Fibroblast of lung (primary cell): ENCODE measurements at places on chromosomes 12 and 14. TPM values are rescaled to one million over a fixed set of nuclear protein-coding genes. Genes with fewer than 3 reads are reported as not detected.
A peak's percentile ranks its signal among the peaks of the same experiment; 100 is the strongest.

- DNase-seq: no peak
Measured at GRCh38 chr12:89858718-89859117, 150.1 kb upstream of the ATP2B1 start.

- DNase-seq: no peak
Measured at GRCh38 chr14:106044949-106045596, 518.7 kb downstream of the TMEM121 start.

DNA sequence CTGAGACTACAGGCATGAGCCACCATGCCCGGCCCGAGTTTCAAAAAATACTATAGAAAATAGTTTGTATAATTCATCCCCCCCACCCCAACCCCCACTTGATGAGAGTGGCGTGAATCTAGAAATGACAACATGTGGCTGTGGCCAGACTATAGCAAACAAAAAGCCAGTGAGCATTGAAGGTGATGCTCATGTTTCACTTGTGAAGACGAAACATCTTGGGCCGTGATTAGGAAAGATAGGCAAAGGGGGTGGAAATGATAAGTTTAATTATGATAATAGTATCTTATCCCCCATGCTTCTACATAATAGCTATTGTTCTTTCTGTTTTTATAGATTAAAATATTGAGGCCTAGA is 8.5 kb downstream of the BORCS5 start:
- no peak for DNase-seq

DNA sequence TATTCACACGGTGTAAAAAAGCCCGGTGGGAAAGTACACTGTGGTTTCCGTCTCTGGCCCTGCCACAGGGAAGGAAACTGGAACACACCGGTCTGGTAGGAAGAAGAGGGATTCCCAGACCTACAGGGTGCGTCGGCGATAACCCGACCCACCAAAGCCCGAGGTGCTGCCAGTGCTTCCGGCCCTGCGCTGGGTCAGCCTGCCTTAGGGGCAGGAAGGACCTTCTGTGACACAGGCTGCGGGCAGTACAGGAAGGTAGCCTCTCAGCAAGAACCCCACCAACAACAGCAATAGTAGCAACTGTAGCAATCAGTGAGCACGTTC is 169.5 kb upstream of the FKBP4 start:
- no peak for DNase-seq

GRCh38 chr12:106239951-106240335 is 7.9 kb downstream of the CKAP4 start:
- DNase-seq: no peak

DNA sequence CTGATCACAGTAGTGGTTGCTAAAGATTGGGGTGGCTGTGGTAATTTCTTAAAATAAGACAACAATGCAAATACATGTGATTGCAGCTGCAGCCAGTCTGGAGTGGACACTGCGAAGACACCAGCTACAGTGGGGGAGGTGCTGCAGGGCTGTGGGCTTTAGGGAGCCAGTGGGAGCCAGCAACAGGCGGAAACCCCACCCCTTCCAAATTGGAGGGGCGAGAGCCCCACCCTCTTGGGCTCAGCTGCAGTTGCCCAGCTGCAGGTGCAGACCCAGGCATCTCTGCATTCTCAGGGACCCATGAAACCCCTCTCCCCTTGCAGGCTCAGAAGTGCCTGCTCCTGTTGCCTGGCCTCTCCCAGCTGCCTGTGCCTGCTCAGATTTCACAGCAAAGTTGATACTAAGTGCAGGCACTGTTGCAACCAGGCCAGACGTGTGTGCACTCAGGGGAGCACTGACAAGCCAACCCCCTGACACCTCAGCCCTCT is 104.8 kb downstream of the MYF5 start:
- no peak for DNase-seq

- no peak for DNase-seq
Measured at GRCh38 chr14:42804141-42804540, 1197.5 kb downstream of the LRFN5 start.

- no peak for DNase-seq
Measured at GRCh38 chr14:63474844-63475243, 68.3 kb downstream of the PPP2R5E start.

DNA sequence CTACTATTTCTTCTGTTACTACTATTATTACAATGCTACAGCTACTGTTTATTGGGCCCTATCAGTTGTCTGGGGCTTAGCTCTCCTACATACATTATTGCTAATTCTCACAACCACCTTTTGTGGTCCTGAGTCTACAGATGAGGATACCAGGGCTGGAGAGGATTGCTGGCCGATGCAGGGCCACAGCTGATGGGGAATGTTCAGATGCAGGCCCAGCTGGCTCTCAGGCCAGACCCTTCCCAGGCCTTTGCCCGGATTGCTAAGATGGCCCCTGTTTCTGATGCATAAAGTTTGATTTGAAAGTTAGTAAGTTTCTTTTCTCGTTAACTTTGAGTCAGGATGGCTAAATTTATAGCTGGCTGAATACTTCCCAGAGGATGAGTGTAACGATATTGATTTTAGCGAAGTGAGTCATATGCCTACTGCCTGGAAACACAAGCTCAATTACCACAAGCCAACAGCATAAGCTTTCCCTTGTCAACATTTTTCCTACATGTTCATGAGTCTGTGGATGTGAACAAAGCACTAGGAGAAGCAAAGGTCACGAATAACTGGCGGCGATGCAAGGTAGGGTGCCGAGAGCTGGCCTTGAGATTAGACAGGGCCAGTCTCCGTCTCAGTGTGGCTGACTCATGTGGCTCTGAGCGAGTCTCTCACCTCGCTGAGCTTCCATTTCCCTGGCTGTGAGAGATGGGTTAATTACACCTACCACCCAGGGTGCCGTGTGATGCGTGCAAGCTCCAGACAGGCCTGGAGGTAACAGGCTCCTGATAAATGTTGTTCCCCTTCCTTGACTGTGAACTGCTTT is 111.0 kb downstream of the BEGAIN start:
- DNase-seq: peak; percentile 100

DNA sequence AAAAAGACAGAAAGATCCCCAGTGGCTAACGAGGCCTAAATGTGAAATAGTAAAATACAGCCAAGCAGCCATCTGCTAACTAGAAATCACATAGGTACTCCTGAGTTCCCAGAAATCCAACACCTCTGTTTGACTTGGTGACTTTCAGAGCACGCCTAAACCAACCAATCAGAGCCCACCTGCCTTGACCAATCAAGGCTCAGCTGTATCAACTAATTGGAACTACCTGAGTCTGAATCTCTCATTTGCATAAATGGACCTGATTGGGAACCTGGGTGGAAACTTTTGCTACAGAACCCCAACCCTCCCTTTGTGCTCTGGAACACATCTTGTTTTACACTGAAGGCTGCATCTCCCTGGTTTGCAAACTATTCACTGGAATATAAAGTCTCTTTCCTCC is 5.1 kb upstream of the TCL1B start:
- DNase-seq: no peak

DNA sequence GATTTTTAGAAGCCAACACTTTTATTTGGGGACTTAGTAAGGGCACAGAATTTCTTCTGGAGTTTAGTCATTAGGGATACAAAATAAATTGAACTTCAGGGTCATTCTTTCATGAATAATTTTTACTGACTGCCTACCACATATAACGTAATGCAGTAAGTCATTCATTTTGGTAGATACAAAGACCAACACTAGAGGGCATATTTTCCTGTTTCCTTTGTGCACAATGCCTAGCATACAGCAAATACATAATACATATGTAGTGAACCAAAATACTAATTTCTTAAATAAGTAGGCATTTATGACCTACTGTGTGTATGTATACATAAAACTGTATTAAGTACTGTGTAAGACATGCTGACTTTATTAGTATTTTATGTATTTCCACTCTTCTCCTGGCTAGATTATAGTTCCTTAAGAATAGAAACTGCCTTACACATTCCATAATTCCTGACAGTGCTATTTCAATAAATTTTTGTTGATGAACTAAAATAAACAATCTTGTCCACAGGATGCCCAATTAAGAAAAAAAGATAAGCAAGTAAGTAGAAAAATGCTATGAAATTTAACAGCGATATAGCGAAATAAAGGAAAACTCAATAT is 47.9 kb downstream of the PPP1R12A start:
- peak; percentile 57 for DNase-seq

DNA sequence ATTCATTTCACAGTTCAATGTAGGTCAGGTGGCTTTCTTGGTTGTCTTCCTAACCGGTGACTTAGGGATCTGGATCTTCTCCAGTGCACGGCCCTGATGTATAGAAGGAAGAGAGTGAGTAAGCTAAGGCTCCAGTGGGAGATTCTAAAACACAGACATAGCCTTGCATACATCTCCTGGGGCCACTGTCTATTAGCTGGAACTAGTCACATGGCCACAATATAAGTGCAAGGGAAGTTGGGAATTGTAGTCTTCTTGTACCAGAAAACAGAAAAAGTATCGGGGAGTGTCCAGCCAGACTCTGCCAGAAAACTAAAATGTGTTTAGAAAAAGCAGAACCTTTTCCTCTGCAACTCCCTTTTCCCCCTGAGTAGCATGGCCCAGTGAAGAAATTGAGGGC is 531.6 kb downstream of the VRK1 start:
- DNase-seq: no peak

GRCh38 chr14:55180434-55180833 is 11.0 kb downstream of the DLGAP5 start:
- peak; percentile 11 for DNase-seq

- DNase-seq: no peak
Measured at GRCh38 chr12:59010941-59011340, 90.6 kb upstream of the LRIG3 start.

GRCh38 chr12:5195244-5195643 is 151.6 kb downstream of the KCNA5 start:
- DNase-seq: no peak

DNA sequence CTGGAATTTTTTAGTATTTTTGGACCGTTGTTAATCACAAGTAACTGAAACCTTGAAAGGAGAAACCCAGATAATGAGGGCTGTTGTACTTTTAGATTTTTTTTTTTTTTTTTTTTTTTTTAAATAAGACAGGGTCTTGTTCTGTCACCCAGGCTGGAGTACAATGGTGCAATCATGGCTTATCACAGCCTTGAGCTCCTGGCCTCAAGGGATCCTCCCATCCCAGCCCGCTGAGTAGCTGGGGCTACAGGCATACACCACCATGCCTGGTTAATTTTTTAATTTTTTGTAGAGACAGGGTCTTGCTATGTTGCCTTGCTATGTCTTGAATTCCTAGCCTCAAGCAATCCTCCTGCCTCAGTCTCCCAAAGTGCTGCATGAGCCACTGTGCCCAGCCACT is 211.6 kb downstream of the SYNE2 start:
- no peak for DNase-seq

GRCh38 chr14:73428353-73428824 is 30.0 kb downstream of the NUMB start:
- no peak for DNase-seq

- DNase-seq: no peak
Measured at GRCh38 chr14:76067536-76067935, 82.0 kb downstream of the IFT43 start.

ASCL1 gene
- not detected in 2 replicates for total RNA-seq

KRT71 gene
- not detected in 2 replicates for total RNA-seq

EXOC3L4 gene
- total RNA-seq: 0.26 and 0.50 TPM in 2 replicates

CD163 gene
- 0.26 TPM in 1 of 2 replicates, not detected in the other for total RNA-seq

MOK gene
- total RNA-seq: 3.6 and 4.3 TPM in 2 replicates

OR6C68 gene
- total RNA-seq: not detected in 2 replicates

ESR2 gene
- 0.26 and 0.66 TPM in 2 replicates for total RNA-seq

ADAM20 gene
- 0.51 and 1.2 TPM in 2 replicates for total RNA-seq

TOMM20L gene
- total RNA-seq: not detected in 2 replicates
